ENCODE measurements at places on chromosomes 13 and 19.

DNA sequence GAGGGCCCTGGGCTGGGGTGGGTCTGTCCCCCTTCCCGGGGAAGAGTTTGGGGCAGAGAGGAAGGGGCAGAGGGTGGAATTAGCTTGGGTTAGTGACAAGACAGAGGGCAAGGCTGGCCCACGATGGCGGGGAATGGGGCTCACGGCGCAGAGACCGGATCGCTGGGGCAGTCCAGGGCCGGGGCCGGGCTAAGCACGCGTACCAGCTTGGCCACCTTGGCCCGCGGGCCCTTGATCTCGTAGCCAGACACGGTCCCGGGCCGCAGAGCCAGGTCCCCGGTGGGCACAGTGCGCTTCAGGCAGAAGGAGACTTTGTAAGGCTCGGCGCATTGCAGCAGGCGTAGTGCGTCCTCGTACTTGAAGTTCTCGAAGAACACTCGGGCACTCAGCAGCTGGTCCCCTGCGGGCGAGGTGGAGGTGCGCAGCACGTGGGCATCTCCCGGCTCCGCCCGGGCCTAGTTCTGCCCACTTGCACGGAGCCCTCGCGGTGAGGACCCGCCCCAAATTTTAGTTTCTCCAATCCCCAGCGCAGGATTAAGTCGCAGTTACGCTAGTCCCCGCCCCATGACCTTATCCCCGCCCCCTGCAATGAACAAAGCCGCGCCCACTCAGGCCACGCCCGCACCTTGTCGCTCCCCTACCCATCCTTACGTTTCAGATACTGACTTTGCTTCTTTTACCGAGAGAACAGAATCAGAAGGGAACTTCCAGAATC, 8.6 kb upstream of the HIPK4 start:
- DNase-seq, result no peak

DNA sequence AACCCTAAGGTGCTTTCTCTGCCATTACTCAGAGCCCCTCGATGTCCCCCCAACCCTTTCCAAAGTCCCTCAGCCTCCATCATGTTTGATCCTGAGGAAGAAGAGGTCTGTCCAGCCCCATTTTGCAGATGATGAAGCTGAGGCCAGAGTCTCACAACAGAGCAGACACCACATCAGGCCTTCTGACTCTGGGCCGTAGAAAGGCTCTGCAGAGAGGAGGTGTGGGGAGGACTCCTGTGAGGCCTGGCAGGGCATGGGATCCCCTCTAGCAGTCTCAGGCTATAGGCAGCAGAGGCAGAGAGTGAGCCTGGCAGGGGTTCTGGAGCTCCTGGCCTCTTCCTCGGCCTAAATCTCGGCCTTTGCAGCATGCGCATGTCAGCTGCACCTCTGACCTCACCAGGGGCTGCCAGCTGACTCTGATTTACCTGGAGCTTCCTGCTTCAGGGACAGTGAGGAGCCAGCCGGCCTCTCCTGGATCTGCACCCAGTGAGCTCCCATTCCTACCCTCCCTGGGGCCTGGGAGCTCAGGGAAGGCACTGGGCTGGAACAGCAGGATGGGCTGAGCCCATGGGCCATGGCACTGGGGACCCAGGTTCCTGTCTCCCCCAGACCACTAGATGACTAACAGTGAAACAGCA, 41.7 kb upstream of the VSTM2B start:
- no peak for DNase-seq

GRCh38 chr13:98846986-98847385, 94.5 kb upstream of the SLC15A1 start:
- DNase-seq, result no peak

- no peak for DNase-seq
Observed at GRCh38 chr19:15374105-15374651, 5.4 kb downstream of the AKAP8 start.

DNA sequence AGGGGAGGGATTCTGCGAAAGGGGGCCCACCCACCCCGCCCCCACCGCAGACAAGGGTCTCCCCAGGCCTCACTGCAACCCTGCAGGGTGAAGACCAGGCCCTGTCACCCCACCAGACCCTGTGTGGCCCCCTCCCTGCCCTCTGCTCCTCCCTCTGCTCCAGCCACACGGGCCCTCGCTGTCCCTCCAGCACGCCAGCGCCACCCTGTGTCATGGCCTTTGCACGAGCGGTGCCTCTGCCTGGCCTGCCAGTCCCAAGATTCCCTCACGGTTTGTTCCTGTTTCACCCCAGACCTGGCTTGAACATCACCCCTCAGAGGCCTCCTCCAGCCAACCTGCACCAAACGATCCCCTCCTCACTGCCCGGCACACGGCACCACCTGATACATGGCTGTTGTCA, 27.3 kb downstream of the PIP5K1C start:
- no peak for DNase-seq

- DNase-seq, result peak; percentile 29
Observed at GRCh38 chr13:94661406-94661805, 50.9 kb downstream of the SOX21 start.

GRCh38 chr19:11293433-11294389, 2.2 kb upstream of the TSPAN16 start:
- DNase-seq, result peak; percentile 83

- DNase-seq, result no peak
Observed at GRCh38 chr19:35076026-35076370, 34.5 kb downstream of the HPN start.

GRCh38 chr19:51367255-51367564, 1.0 kb upstream of the ETFB start:
- no peak for DNase-seq

DNA sequence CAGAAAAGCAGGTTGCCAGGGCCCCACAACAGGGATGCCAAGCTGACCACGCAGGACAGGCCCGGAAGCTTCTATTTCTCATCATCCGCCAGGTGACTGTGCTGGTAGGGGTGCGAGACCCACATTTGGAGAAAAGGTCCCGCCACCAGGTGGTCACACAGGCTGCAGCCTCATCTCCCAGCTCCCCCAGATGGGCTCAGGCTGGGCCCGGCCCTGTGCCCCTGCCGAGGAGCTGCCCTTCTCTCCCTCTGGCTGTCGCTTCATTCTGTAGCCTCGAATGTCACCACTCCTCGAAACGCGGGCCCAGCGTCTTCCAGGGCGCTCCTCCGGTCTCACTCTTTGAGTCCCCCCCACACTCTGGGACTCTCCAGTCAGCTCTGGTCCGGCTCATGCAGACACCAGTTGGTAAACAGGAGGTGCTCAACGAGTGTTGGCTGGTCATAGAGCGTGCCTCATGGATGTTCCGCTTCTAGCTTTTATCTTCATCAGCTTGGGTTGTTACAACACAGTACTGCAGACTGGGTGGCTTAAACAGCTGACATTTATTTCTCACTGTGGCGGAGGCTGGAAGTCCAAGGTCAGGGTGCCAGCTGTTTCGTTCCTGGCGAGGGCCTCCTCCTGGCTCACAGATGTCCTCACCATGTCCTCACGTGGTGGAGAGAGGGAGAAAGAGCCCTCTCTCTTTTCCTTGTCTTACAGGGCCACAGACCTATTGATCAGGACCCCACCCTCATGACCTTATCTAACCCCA, 87.1 kb downstream of the TEX29 start:
- no peak for DNase-seq

GRCh38 chr19:372306-372890, 27.8 kb upstream of the MIER2 start:
- DNase-seq, result no peak

DNA sequence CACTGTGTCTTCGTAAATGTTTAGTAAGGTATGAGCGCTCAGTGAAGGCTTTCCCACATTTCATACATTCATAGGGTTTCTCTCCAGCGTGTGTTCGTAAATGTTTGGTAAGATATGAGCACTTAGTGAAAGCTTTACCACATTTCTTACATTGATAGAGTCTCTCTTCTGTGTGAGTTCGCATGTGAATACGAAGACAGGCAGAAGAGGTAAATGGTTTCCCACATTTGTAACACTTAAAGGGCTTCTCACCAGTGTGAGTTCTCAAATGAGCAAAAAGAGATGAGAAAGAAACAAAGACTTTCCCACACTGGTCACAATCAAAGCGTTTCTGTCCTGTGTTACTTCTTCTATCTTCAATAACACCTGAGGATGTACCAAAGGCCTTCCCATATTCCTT, 31.3 kb downstream of the ZNF560 start:
- no peak for DNase-seq

DNA sequence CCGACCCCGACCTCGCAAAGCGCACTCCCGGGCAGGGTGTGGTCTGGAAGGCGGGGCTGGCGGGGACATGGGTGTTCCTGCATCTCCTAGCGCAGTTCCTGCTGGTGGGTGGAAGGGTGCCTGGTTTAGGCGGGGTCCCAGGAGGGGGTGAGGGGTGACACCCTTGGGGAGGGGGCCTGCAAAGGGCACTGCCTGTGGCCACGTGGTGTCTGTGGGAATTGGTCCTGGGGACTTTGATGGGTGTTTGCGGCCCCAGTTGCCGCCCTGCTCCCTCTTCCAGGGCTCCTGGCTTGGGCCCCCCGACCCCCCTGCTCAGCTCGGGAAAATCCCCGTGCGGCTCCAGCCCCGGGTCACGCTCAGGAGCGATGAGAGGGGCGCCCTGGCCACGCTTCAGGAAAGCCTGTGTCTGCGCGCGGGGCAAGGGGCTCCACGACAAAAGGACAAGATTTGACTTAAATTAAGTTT, 19.1 kb downstream of the WTIP start:
- no peak for DNase-seq

DNA sequence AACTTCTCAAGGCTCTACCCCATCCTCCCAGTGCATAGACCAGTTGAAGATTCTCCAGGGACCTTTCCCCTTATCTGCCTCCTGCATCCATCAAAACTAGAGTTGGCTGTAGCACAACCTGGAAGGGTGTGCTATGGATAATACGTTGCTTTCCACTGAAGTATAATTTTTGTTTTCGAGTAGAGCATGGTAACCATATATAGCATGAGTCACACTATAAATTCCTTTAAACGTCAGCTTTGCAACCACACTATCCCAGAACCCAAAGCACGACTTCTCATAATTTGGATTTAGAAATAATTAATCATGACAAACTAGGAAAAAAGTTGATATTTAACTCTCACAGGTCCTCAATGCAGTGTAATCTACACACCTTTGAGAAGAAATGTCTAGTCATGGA, 138.3 kb upstream of the NBEA start:
- DNase-seq, result no peak

DNA sequence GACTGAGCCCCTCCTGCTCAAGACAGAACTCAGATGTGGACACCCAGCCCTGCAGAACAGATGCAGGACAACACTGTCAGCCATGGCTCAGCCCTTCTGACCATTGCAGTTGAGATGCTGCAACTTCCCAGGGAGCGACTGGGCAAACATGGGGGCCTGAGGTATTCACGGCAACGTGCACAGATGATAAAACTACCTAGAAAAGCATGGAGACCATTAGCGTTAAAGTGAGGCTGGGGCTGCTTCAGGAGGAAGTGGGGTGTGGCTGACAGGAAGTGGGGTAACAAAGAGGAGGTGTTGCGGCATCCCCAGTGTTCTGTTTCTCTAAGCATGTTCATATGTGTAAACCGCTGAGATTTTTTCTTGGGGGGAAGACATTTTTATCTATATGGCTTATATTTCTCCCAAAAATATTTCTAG, 1.3 kb upstream of the SIGLEC9 start:
- no peak for DNase-seq

DNA sequence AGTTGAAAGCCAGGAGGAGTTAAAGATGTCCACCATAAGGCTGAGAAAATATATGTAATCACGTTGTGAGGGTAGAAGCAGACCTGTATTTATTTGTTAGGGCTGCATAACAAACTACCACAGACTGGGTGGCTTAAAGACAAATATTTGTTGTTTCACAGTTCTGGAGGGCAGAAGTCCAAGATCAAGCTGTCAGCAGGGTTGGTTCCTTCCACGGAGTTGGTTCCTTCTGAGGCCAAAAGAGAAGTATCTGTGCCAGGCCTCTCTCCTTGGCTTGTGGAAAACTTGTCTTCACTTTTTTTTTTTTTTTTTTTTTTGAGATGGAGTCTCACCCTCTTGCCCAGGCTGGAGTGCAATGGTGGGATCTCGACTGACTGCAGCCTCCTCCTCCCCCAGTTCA, 73.7 kb upstream of the SLAIN1 start:
- no peak for DNase-seq
